Activated CD8-positive, alpha-beta memory T cell treated with anti-CD3 and anti-CD28 coated beads for 1 hour (primary cell): ENCODE measurements at places on chromosomes 5 and 9.

- DNase-seq = no peak
Measured at GRCh38 chr5:154818471-154819116, 31.8 kb downstream of the FAXDC2 start.

GRCh38 chr5:122858451-122858850 lies 13.0 kb downstream of the SNX24 start:
- no peak for DNase-seq

- DNase-seq = no peak
Measured at GRCh38 chr5:174381241-174381640, 335.7 kb downstream of the NSG2 start.

- no peak for DNase-seq
Measured at GRCh38 chr9:27561685-27562084, 11.6 kb downstream of the C9orf72 start.

DNA sequence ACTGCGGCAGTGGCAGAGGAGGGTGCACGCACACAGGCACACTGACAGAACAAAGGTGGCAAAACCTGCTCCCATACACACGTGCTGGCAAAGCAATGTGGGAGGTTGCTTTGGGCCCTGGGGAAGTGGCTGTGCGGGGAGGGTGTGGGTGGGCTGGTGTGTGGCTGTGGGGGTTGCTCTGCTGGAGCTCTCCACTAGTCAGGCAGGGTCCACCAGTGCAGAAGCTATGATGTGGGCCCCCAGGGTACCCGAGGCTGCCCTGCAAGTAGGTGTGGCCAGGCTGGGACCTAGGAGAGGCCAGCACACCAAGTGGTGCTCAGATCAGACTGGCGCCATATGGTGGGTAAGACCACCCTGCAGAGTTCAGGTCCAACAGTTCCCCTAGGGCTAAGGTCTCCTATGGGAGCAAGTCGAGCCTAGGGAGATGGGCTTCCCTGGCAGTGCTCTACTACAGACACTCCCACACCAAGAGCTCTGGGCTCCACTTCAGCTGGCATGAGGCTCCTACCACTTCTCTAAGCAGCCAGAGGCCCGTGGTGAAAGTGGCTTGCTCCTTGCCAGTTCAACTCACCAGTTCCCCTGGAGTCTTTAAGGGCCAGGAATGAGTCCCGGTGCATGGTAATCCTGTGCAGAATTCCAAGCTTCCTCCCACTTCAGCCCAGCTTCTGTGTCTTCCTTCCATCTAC lies 46.2 kb upstream of the IFNE start:
- no peak for DNase-seq

- no peak for DNase-seq
Measured at GRCh38 chr5:126716861-126717260, 60.1 kb upstream of the LMNB1 start.

DNA sequence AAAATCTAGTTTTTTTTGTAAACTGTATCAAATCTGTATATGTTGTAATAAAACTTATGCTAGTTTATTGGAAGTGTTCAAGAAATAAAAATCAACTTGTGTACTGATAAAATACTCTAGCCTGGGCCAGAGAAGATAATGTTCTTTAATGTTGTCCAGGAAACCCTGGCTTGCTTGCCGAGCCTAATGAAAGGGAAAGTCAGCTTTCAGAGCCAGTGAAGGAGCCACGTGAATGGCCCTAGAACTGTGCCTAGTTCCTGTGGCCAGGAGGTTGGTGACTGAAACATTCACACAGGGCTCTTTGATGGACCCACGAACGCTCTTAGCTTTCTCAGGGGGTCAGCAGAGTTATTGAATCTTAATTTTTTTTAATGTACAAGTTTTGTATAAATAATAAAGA lies 24.3 kb downstream of the HMGCR start:
- no peak for DNase-seq

DNA sequence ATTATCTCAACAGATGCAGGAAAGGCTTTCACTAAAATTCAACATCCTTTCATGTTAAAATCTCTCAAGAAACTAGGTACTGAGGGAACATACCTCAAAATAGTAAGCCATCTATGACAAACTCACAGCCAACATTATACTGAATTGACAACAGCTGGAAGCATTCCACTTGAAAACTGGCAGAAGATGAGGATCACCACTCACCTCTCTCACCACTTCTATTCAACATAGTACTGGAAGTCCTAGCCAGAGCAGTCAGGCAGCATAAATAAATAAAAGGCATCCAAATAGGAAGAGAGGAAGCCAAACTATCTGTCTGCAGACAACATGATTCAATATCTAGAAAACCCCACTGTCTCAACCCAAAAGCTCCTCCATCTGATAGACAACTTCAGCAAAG lies 203.6 kb upstream of the GRAMD2B start:
- no peak for DNase-seq

GRCh38 chr5:174526177-174526576 lies 198.2 kb upstream of the MSX2 start:
- no peak for DNase-seq

DNA sequence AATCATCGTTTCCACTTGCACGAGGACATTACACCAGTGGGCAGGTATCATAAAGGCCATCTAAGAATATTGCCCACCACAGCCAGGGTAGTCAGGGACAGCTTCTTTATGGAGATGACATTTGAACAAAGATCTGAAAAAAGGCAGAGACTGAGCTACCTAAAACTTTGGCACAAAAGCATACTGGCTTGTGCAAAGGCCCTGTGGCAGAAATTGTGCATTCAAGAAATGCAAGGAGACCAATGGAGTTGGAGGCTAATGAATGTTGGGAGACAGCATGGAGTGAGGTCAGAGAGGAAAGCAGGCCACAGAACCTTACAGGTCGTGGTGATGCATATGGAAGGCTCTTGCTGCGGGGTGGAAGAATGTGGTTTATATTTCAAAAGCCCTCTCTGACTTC lies 578.5 kb downstream of the BNC2 start:
- no peak for DNase-seq

GRCh38 chr9:97938081-97938644 lies at the start of gene HEMGN:
Gene HEMGN, minus strand, starts transcription at chr9:97938172. Its CDS starts 36 bp downstream, at chr9:97938136.
- no peak for DNase-seq

GRCh38 chr9:97900738-97901565 lies 21.3 kb downstream of the TRMO start:
- DNase-seq = no peak

DNA sequence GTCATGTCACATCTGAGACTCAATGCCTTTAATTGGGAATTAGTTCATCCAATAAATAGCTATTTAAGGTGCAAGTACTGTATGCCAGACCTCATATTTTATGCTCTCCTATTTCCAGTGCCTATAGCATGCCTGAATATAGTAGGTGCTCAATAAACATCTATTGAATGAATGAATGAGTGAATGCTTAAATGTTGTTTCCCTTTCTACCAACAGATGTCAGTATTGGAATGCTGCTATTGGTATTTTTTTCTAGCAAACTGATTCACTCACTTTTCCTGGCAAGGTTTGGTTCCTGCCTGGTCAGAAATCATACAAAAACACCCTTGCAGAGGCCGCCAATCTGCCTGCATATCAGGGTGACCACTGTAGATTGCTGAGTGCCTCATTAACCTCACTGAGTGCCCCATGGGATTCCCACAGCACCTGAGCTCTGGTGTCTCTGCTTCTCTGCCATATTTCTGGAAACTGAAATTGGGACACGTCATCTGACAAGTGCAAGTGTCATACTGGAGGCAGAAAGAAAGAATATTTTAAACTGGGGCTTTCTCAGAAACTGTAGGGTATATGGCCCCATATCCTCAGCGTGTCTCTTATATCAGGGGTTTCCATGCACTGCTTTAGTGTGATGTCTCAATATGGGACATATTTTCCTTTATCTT lies 359.7 kb downstream of the TRIM32 start:
- DNase-seq = no peak

DNA sequence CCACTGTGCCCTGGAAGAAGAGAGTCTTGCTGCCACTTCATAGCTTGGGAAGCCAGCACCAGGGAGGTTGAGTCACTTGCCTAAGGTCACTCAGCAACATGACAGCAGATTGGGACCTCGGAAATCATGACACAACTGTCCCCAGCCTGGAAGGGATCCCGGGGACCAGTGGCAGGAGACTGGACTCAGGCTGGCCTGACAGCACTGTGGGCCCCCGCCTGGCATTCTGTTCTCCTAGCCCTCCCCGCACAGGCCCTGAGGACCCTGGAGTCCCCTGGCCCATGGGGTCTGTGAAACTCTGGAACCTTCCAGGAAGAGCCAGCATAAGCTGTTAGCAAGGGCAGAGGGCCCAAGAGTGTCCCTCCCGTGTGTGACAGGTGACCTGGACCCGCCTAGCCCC lies 64.9 kb downstream of the COL5A1 start:
- DNase-seq = no peak

GRCh38 chr5:176985516-176985915 lies 21.1 kb downstream of the UIMC1 start:
- DNase-seq = no peak

DNA sequence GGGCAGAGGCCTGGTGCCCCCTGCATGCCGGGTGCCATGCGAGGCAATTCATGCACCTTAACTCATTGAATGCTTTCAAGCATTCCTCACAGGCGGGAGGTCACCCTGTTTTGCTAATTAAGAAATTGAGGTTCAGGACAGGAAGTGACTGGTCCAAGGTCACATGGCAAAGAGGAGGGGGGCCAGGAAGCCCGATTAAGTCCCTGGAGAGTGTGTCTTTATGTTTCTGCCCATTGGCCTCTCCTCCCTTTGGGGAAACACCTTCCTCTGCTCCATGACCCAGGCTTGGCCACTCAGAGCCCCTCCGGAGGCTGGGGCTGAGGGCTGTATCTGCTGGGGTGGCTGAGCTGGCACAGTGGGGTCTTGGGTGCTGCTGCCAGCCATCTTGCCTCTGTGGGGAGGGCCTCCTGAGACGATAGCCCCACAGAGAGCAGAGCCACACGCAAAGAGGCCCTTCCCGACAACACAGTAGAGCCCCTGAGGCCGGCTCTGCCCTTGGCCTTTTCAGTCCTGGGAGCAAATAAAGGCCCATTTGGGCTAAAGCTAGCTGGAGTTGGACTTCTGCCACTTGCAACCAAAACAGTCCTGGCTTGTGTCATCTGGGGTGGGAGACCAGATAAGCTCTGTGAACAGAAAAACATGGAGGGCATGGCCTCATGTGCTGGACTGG lies 90.8 kb upstream of the NEURL1B start:
- no peak for DNase-seq

DNA sequence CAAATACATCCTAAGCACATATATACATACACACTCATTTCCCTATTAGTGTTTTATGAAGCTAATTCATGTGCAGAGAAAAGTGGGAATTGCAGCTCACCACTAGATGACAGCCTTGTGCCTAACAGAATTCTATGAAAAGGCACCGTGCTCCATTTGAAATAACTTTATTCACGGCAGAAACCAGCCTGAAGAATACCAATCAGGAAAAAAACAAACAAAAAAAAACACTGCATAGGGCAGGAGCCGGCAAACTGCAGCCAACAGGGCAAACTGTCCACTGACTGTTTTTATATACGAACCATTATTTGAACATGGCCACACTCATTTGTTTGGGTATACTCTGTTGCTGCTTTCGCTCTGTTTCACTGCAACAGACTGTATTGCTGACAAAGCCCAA lies 33.6 kb downstream of the ERMP1 start:
- DNase-seq = no peak

GRCh38 chr9:69549310-69550202 lies 122.6 kb downstream of the APBA1 start:
- DNase-seq = no peak

- DNase-seq = no peak
Measured at GRCh38 chr9:107246259-107247254, 36.5 kb upstream of the RAD23B start.

DNA sequence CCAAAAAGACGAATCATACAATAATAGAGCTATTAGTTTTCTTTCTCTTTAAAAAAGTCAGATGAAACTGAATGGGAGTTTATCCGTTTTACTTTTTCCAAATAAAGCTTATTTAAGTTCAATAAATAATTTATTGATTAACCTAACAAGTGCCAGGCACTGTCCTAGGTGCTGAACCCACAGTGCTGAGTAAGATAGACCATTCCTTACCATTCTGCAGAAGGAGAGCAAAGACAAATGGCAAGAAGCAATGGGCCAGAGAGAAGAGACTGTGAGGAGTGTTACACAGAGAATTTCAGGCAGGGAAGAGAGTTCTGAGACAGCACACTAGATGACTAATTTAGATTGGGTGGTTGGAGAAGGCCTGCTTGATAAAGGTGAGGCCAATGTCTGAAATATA lies 127.2 kb downstream of the AUH start:
- no peak for DNase-seq

DNA sequence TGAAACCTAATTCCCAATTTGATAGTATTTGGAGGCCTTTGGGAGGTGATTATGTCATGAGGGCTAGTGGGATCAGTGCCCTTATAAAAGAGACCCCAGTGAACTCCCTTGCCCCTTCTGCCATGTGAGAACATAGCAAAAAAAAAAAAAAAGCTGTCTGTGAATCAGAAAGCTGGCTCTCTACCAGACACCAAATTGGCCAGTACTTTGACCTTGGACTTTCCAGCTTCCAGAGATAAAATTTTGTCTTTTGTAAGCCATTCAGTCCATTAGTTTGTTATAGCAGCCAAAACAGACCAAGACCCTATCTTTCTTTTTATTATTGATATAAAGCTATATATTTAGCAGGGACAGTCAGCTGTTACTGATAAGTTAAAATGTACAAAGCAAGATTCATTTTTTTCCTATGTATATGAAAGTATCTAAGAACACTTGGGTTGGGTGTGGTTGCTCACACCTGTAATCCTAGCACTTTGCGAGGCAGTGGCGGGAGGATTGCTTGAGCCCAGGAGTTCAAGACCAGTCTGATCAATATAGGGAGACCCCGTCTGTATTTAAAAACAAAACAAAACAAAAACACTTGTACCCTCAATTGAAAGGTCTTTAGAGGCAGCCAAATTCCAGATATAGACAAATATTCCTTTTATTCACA lies 8.1 kb upstream of the C5orf24 start:
- no peak for DNase-seq

DNA sequence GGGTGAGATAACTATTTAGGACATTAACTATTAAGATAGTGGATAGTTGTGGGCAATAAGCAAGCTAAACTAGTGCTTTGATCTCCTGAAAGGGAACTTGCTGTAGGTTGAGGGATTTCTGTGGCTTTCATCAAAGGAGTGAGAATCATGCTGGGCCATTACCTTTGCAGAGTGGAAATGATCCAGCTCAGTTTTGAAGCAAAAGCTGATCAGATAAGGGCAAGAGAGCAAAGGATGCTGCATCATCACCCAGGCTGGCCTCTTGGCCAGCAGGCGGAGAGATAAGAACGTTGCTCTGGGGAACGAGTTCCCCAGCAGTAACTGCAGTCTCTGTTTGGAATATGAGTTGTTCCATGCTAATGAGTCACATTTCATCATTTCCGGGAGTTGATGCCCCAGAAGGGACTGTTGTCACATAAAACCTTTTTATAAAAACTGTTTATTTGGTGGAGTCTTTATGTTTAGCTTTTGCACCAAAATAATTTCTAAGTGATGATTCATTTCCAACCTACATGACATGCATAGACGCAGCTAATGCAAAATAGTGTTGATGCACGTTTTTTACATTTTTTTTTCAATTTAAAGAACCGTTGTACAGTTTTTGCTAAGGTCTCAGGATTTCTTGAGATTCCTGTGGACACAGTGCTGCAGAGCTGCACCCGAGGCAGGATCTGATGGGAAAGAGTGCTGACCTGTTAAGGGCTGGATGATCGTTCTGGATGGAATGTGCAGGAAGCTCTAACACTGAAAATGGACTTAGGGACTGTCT lies 99.3 kb downstream of the ACTBL2 start:
- DNase-seq = no peak

- no peak for DNase-seq
Measured at GRCh38 chr5:96927008-96927407, 8.9 kb upstream of the LNPEP start.
